Ovary (tissue), 10 donors: ENCODE measurements at places on chromosomes 5 and 9. TPM values are rescaled to one million over a fixed set of nuclear protein-coding genes. Genes with fewer than 3 reads are reported as not detected.

GDA gene
- polyA plus RNA-seq, result 0.02 TPM

TSPAN17 gene
- polyA plus RNA-seq, result 14.5 TPM

SHLD3 gene
- polyA plus RNA-seq, result 1.2 TPM

SLC31A1 gene
- polyA plus RNA-seq, result 24.1 TPM

C5 gene
- polyA plus RNA-seq, result 3.0 TPM
